Stimulated activated CD8-positive, alpha-beta memory T cell treated with anti-CD3 and anti-CD28 coated beads, Interleukin-15, amount 100 ng/mL, for 1 hour (primary cell): ENCODE measurements at places on chromosomes 1 and 21.

DNA sequence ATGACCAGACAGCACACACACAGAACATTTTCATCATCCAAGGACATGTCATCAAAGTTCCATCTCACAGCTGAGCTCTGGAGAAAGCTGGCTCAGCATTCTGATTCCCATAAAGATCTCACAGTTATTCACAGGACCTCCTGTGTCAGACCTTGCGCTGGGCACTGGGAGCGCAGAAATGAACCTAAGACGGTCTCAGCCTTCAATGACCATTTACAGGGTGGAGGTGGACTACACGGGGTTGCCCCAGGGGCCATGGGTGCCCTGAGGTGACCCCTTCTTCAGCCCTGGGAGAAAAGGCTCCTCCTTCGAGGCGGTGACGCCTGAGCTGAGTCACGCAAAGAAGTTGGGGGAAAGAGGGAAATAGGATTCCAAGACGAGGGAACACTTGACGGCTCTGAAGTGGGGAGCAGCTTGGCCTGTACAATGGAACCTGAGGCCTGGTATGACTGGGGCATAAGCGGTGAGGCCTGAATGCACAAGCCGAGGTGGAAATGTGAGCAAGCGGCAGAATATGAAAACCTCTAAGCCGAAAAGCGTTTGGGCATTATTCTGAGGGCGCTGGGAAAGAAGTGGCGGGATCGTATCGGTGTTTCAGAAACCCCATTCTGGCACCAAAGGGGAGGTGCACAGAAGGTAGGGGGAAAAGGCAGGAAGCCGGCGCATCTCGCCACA lies 797 bp downstream of the CC2D1B start:
- DNase-seq: no peak

GRCh38 chr1:61000327-61000726 lies 82.0 kb upstream of the NFIA start:
- DNase-seq: no peak

DNA sequence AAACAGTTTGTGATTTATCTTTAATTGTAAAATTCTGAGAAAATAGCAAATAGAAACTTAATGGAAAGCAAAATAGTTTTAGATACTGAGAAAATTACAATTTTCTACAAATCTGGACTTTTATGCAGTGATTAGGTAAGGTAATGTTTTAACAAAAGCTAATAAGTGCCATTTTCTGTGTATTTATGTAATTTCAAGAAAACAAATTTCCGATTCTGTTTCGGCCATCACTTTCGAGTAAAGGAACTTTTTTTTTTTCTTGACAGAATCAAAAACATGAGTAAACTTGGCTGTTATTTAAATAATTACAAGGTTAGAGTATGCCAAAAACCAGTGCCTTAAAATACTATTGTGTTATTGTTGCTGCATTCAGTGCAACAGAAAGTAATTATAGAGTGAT lies 280.4 kb upstream of the C1orf105 start:
- no peak for DNase-seq

DNA sequence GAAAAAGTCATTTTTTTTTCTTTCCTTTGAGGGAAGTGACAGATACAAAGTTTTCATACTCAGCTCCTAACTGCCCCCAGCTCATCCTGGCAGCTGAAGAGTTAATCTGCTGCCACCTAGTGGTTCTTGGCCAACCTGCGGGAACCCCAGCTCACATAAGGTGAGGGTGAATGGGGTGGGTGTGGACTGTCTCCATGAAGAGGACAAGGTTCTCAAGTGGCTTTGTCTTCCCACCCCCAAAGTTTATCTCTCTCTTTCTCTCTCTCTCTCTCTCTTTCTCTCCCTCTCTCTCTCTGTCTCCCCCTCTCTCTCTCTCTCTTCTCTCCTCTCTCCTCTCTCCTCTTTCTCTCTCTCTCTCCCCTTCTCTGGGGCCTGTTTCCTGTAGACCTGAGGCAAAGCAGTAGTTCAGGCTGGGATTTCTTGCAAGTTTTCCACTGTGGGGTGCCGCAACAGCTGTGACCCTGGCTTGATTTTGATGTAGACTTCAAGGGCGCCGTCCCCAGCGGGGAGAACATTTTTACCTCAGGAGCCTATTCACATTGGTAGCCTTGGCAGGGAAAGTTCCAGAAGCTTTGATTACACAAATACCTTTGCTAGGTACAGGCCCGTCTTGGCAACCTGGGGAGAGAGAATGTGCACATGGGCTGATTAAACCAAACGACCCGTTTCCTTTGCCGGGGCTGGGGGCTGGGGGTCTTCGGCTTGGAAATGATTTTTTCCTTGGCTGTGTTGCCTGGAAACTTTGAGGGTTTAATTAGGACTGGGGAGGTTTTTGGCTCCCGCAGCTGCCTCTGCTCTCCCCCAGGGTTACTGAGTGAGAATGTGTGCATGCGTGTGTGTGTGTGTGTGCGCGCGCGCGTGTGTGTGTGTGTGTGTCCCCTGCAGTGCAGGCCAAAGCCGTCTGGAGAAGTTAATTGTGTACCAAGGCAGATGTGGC lies 135.9 kb downstream of the TM2D1 start:
- peak; percentile 18 for DNase-seq

- DNase-seq: no peak
These were observed 40.3 kb downstream of the TAS1R2 start for GRCh38 chr1:18819203-18819602.

- no peak for DNase-seq
These were observed 238.4 kb downstream of the NPHP4 start for GRCh38 chr1:5753549-5754421.
